ENCODE measurements at places on chromosomes 1 and 21.

GRCh38 chr1:226593541-226593940 is 45.0 kb downstream of the STUM start:
- no peak for DNase-seq

DNA sequence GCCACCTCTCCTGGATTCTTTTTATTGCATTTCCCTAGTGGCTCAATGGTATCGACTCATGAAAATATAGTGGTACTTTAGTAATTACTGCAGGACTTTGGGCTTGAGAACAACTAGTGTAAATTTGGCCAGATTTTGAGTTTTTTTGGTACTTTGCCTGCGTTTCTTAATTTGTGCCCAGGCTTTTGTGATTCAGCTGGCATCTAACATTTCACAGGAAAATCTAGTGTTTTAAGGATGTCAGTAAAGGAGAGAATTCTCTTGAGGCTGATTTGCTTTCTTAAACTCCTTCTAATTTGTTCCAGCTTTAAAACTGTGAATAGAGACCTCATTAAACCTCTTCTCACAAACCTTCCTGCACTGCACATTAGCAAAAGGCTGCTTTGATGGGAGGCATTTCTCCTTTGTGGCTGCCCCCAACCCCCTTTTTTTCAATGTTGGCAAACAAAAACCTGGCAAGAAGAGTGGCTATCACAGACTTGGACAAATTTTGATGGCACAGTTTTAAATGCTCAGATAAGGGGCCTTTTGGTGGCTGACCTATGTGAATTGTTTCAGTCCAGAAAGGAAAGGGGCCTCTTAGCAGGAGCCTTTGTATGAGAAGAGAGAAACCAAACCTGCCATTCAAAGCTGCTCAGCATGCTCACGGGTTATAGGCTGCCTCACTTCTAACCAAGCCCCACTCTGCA is 113.4 kb upstream of the RAVER2 start:
- no peak for DNase-seq

GRCh38 chr1:46203738-46204405 is 738 bp downstream of the LURAP1 start:
- no peak for DNase-seq

DNA sequence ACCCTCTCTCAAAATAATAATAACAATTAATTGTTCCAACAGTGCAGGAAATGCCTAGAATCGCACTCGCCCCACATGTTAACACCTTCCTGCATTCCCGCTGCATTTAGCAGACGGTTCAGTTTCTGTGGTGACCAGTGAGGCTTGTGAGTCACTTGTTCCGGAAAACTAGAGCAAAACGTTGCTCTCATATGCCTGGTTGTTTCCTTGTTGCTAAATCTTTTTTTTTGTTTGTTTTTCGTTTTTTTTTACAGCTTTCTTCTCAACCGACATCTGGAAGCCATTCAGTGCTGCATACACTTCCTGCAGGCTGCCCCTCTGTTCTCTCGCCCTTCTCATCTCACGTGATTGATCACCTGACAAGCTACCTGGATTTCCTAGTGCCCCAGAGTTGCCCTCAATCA is 56.9 kb upstream of the TMPRSS2 start:
- DNase-seq: no peak

DNA sequence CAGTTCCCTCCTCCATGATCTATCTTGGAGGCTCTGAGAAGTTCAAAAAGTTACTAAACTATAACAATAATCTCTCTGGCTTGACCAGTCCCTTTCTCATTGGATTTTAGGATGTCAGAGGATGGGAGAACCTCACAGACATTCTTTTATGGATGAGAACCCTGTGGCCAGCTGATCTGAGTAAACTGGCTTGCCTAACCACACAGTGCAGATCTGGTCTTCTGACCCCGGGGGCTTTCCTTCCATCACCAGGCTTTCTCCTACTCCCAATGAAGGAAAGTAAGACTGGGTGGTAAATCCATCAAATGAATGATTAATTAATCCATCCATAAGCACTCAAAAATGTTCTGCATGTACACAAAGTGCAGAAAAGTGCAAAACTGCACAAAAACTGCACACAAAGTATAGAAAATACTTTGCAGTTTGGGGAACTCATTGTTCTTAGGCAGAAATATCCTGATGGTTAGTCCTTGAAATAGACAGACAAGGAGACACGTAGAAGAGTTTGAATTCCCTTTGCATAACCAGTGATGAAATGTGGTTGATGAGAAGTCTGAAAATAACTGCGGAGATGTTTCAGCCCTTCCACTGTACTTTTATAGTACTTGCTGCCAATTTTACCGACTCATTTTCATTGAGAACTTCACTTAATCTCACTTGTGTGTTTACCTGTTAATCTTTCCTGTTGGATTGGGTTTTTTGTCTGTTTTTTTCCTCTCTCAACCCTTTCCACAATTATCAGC is 2.5 kb upstream of the F3 start:
- no peak for DNase-seq

DNA sequence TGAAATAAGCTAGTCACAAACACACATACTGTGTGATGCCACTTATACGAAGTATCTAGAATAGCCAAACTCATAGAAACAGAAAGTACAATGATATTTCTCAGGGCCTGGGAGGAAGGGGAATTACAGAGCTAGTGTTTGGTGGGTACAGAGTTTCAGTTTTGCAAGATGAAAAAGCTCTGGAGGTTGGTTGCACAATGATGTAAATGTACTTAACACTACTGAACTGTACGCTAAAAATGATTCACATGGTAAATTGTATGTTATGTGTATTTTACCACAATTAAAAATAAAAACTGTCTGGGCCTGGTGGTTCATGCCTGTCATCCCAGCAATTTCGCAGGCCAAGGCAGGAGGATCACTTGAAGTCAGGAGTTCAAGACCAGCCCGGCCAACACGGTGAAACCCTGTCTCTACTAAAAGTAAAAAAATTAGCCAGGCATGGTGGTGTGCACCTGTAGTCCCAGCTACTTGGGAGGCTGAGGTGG is 15.3 kb upstream of the FHAD1 start:
- DNase-seq: no peak

DNA sequence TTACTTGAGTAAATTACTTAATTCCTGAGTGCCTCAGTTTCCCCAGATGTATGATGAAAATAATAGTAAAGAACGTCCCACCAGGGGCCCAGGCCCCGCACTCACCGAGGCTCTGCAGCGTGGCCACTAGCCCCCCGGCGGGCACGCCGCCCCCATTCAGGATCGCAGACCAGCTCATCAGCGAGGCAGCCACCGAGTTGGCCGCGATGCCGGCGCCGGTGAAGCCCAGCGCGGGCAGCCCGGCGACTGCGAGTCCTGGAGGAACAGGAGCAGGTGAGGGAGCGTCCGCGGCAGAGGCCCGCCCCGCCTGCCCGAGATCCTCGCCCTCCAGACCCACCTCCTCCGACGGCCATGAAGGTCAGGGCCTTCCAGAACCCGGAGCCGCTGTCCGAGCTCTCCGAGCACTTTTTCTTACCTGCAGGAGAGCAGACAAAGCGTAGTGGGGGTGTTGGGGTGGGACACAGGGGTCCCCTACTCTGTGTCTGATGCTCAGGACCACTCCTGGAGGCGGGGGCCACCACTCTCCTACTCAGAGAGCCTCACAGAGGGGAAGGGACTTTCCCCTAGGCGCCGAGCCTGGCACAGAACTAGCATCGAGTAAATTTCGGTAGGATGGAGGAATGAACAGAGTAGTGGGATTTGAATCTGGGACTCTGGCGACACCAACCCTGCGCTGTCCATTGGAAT is 3.7 kb downstream of the IFI6 start:
- DNase-seq: no peak

- no peak for DNase-seq
Measured at GRCh38 chr1:199948587-199949280, 78.8 kb upstream of the NR5A2 start.

DNA sequence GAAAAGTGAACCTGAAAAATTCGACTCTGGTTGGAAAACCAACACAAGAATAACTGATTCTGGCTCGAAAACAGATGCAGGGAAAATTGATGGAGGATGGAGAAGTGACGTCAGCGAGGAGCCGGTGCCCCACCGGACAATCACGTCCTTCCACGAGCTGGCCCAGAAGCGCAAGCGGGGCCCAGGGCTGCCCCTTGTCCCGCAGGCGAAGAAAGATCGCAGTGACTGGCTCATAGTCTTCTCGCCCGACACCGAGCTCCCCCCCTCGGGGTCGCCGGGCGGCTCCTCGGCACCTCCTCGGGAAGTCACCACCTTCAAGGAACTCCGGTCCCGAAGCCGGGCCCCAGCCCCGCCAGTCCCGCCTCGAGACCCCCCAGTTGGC is 1.9 kb downstream of the RUSC1 start:
- DNase-seq: no peak
